NCI-H1436 treated with DMSO at 0.1 percent for 48 hours (cell line): ENCODE measurements at places on chromosomes 2 and 18.

DNA sequence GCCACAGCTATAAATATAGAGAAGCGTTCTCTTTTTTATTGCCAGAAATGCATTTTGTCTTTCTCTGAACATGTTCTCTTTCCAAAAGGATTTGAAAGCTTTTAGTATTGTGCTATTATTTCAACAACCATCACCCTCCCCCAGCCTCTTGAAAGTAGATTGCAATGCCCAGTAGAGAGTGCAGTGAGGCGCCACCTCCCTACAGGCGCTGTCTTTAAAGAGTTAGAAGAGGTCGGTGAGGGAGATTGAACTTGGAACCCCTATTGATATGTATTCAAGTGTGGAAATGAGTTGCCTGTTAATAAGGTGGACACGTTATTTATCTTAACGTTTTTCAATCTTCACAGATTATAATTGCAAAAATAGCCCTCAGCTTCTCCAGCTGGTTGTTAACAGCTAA, 360.3 kb downstream of the LRP1B start:
- DNase-seq = no peak

DNA sequence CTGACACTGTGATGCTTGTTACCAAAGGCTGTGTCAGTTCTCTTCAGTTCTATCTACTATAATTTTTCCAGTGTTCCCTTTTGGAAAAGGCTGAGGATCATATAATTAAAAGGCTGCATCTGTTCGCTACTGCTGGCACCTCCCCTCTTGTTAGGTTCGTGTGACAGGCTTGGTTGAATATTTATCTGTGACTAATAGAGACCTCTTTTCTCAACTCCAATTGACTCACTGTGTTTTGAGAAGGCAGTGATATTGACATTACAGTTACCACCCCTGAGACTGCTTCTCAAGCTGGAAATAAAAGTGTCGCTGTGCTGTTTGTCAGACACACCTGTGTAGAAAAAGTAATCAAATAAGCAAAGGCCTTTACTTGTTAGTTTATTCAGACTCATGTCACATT, 205.5 kb upstream of the KCNH7 start:
- peak; percentile 69 for DNase-seq

DNA sequence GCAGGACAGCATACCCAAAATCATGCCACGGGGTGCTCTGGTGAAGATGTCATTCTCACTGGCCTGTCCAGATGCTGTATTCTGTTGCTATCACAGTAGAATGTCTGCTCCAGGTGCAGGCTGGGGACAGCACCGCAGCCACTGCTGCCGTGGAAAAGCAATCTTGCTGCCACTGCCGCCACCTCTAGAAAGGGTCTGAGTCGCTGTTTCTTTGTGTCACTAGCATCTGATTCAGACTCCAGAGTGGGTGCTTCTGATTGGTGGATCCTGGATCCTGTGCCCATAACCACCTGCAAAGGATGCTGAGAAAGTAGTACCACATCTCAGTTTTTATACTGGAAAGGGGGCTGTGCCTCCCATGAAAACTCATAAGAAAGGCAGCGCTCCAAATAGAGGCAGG, 45.3 kb upstream of the CTLA4 start:
- DNase-seq = no peak

DNA sequence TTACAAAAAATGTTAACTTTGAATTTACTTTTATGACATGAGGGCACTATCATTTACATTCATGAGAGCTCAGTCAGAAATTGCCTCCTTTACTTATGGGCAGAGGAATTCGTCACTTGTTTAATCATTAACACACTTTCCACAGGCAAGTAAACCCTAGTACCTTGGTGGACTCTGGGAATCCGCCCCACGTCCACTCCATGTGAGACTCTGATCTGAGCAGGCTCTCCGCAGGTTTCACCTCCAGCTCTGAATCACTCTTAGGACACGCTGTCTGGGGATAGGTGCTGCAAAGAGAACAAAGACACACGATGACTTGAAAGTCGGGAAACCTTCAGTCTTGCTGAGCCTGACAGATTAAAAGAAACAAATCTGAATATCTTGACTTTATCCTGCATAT, 73.6 kb downstream of the LPIN2 start:
- DNase-seq = no peak

- no peak for DNase-seq
Measured at GRCh38 chr2:236657801-236658200, 88.2 kb downstream of the ACKR3 start.

DNA sequence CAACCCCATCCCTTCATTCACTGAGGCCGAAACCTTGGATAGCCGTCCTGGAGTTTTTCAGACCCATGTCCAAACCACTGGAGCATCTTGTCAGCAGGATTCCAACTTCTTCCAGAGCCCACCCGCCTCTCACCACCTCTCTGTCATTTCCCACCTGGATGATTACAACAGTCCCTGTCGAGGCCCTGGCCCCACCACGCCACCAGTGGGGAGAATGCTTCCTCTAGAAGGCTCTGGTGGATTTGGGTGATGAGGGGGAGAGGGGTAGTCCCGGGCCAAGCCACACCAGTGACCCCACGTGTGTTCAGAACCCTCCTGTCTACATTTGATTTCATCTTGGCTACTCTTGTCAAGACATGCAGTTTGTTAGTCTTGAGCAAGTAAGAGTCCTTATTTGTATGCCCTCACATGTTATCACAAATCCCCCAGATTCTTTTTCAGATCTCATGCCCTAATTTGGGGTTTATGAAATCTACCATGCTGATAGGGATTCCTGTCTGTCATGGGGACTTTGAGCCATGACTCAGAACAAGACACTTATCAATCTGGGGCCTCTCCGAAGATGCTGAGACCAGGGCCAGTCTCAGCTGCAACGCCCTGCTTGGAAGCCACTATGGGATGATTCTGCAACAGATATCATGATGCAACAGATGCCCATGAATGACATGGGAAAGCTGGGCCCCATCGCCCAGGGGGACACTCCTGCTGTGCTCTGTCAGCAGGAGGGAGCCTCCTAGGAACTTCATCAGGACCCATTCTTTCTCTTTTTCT, 186.1 kb downstream of the ZFP36L2 start:
- DNase-seq = no peak

GRCh38 chr2:72543497-72544216, 282.2 kb downstream of the EXOC6B start:
- DNase-seq = no peak

- DNase-seq = no peak
Measured at GRCh38 chr2:2107141-2107540, 223.9 kb downstream of the MYT1L start.

GRCh38 chr18:27735117-27735516, 441.8 kb downstream of the CDH2 start:
- no peak for DNase-seq

GRCh38 chr2:229586012-229586411, 128.3 kb downstream of the DNER start:
- no peak for DNase-seq

- DNase-seq = peak; percentile 75
Measured at GRCh38 chr18:57748770-57749603, 54.1 kb downstream of the ATP8B1 start.

- no peak for DNase-seq
Measured at GRCh38 chr2:239381709-239382134, 19.1 kb downstream of the HDAC4 start.

GRCh38 chr2:174729797-174730697, 34.2 kb downstream of the CHRNA1 start:
- no peak for DNase-seq

GRCh38 chr2:149473521-149473920, 114.1 kb downstream of the MMADHC start:
- no peak for DNase-seq

DNA sequence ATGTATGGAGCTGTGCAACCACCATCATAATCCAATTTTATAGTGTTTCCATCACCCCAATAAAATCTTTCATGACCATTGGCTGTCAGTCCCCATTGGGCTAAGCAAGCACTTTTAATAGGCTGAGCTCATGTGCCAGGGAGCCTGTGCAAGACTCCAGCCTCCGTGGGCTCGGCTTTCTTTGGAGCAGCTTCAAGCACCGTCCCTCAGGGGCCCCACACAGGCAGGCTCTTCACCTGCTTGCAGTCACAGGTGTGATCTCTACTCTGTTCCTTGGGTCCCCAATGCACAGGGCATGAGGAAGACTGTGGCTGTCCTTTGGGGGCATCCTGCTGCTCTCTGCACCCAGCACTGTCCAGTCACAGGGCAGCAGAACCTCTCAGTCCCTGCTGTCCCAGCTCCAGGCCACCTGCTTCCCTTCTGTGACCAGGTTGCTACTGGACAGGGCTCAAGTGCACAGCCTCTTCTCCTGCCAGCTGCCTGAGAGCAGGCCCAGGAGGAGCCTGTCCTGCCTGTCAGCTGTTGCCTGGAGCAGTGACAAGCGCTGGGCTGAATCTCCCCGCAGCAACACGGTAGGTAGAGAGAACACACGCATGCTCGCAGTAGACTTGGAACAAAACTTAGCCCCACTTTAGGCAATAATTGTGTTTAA, 40.7 kb upstream of the TMEM131 start:
- DNase-seq = no peak

DNA sequence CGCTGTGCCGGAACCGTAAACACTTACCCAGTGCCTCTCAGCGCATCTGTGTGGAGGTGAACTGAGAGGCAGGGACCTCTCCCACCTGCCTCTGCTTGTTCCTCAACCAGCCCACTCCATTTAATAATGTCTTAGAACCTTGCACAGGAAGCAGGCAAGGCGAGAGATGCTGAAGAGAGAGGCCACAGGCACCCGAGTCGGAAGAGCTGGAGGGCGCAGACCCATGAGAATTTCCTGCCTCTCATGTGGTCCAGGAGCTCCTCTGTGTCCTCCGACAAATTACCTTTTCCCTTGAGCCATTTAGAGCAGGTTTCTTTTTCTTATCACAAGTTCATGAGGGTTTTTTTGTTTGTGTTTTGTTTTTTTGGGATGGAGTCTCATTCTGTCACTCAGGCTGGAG, 4.9 kb upstream of the RFX8 start:
- DNase-seq = no peak

DNA sequence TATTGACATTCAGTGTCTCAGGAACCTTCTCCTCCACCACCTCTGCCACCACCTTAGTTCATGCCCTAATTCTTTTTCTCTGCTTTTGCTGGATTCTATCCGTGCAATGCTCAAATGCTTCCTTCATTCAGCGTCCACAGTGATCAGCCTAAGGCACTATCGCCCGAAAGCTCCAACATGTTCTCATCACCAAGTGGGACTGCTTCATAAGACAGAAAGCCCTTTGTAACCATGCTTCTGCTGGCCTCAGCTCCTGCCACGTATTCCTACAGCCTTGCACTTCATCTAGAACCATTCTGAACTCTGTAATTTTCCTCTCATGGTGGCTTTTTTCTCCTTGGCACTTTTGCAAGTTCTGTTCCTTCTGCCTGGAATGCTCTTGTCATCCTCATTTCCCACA, 222.9 kb downstream of the HNMT start:
- DNase-seq = no peak

GRCh38 chr2:53510401-53510800, 257.2 kb upstream of the CHAC2 start:
- DNase-seq = no peak

DNA sequence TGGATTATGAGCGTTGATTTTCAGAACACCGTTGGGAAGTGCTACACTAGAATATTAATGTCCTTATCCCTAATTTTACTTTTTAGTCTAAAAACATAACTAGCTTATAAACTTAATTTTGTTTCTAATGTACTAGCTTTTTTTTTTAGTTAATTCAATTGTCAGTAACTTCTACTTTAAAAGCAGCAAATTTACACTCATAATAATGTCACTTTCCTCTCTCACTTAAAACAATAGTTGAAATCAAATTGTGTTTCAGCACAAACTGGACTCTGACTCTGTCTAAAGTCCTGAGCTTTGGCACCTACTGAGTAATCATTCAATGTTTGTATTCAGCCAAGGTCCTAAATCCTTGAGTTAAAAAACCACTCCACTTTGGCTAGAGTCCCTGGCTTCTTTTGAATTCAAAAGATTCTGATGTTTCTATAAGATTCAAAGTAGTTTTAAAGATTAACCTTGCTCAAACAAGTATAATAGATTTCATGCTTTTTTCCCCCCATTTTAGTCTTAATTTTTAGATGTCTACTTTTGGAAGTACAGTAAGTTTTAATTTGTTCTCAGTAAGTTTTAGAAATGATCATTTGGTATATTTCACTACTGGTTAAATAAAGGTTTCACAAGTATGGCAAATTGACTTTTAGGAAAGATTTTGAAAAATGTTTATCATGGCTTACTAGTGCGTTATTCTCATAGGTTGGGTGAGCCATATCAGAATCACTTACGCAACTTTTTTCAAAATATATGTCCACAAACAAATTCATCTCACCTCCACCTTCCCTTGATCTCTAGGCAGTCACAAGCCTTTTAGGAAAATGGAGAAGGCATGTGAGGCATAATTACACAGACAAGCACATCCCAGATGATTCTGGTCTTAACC, 23.4 kb downstream of the CCNYL1 start:
- DNase-seq = no peak

- DNase-seq = no peak
Measured at GRCh38 chr2:9693196-9693491, 62.3 kb upstream of the YWHAQ start.

DNA sequence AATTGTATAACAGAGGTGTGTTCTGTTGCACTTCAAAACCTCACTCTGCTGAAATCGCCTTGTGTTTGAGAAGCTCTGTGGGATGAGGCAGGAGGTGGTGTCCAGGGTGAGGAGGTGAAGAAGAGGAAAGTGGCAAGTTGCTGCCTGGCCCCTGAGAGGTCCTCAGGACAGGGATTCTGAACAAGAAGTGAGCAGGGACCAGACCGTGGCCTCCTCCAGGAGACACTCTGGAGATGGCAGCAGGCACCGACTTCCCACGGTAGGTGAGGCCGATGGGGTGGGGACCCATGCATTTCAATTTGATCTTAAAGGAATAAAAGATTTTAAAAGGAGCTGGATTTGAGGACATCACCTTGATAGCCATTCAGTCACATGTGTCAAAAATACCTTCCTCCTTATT, 37.5 kb upstream of the LAMA1 start:
- DNase-seq = no peak
